ENCODE measurements at places on chromosomes 7 and 10. TPM values are rescaled to one million over a fixed set of nuclear protein-coding genes. Genes with fewer than 3 reads are reported as not detected.

DNA sequence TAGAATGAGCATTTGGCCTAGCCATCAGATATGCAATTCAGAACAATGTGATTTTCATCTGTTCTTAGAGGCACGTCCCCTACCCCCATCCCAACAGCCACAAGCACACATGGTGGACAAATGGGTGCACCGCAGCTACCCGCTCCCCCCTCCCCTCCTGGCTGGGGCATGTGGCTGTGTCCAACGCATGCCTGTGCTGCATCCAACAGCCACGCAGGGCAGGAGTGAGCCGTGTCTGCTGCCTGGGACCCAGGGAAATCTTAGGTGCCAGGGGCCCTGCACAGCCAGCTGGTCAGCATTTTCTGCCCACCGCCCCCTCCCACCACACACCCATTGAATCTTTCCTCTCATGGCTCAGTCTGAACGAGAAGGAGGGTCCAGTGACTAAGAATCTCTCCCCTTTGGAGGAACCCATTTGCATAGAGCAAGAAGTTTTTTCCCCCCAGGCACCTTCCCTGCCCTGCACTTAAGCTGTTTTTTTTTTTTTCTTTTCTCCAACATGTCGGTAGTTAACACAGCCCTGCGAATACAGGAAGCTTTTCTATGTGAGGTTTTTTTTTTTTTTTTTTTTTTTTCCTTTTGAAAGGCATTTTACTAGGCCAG, 138.9 kb downstream of the WDR11 start:
- H3K4me1 ChIP-seq: no peaks in the 10 kb centered on the region
- H3K27me3 ChIP-seq: no peaks in the 10 kb centered on the region
- no peak for DNase-seq

GRCh38 chr7:134900166-134900982, 85.9 kb upstream of the AGBL3 start:
- H3K4me1 ChIP-seq: no peaks in the 10 kb centered on the region
- DNase-seq: no peak
- no peak overlapping the region for H3K4me3 ChIP-seq
- no peaks in the 10 kb centered on the region for H3K27me3 ChIP-seq
- H3K27ac ChIP-seq: peak overlapping the region; percentile 1

- H3K4me3 ChIP-seq: no peak overlapping the region
- H3K36me3 ChIP-seq: no peaks in the 10 kb centered on the region
- no peak overlapping the region for H3K27ac ChIP-seq
- no peak for DNase-seq
- no peaks in the 10 kb centered on the region for H3K27me3 ChIP-seq
These were observed 234.1 kb downstream of the GATA3 start for GRCh38 chr10:8288600-8288999.

DNA sequence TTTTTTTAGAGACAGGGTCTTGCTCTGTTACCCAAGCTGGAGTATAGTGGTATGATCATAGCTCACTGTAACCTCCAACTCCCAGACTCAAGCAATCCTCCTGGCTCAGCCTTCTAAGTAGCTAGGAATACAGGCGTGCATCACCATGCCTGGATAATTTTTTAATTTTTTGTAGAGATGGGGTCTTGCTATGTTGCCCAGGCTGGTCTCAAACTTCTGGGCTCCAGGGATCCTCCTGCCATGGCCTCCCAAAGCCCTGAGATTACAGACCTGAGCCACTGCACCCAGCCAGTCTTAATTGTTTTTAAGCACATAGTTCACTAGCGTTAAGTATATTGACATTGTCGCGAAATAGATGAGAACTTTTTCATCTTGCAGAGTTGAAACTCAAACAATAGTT, 2.0 kb downstream of the SUPV3L1 start:
- H3K4me1 ChIP-seq: peaks cover 33% of the 10 kb centered on the region
- no peak for DNase-seq
- H3K27ac ChIP-seq: no peak overlapping the region
- H3K4me3 ChIP-seq: peak overlapping the region; percentile 92
- no peaks in the 10 kb centered on the region for H3K27me3 ChIP-seq

DNA sequence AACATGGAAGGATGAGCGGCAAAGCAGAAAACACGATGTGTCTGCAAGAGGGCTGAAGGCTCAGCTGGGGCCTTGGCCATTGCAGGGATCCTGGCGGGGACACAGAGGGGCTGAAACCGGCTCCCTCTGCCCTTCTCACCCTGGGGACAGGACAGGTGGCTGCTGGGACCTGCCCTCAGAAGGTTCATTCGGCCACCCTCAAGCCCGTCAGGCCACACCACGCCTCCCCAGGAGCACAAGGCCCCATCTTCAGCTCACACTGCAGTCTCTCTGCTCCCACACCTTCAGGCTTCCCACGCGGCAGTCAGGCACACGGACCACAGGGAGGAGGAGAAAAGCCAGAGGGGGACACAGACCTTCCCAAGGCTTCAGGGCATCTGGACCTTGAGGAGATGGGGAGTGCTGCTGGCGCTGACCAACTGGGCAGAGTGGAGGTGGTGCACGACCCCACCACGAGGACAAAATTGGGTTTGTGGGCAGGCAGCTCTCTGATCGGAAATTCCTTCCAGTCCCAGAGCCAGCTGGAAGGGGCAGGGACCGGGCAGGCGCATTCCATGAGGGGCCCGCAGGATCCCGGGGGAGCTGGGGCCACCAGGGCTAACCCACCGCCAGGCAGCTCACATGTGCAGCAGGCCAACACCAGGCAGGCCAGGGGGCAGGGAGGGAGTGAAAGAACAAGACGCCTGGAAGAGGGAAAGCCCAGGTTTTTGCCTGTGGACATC, 104.0 kb downstream of the MAD1L1 start:
- peaks cover 9% of the 10 kb centered on the region for H3K4me1 ChIP-seq
- no peak for DNase-seq
- H3K27ac ChIP-seq: no peak overlapping the region
- no peaks in the 10 kb centered on the region for H3K36me3 ChIP-seq

GRCh38 chr10:128932071-128932820, 534.8 kb upstream of the MGMT start:
- no peak for DNase-seq
- H3K4me1 ChIP-seq: no peaks in the 10 kb centered on the region
- no peak overlapping the region for H3K4me3 ChIP-seq
- H3K27me3 ChIP-seq: peaks cover 9% of the 10 kb centered on the region

- no peak overlapping the region for H3K27ac ChIP-seq
- no peak overlapping the region for H3K4me3 ChIP-seq
- DNase-seq: no peak
- no peaks in the 10 kb centered on the region for H3K4me1 ChIP-seq
These were observed 190.2 kb upstream of the MYO3A start for GRCh38 chr10:25743832-25744231.

GRCh38 chr10:34959786-34960185, 130.4 kb downstream of the CUL2 start:
- H3K4me1 ChIP-seq: no peaks in the 10 kb centered on the region
- H3K36me3 ChIP-seq: no peaks in the 10 kb centered on the region
- H3K4me3 ChIP-seq: no peak overlapping the region
- H3K27me3 ChIP-seq: no peaks in the 10 kb centered on the region
- DNase-seq: no peak

GRCh38 chr7:101602484-101603241, 26.4 kb downstream of the MYL10 start:
- H3K27me3 ChIP-seq: no peaks in the 10 kb centered on the region
- peak; percentile 53 for DNase-seq
- H3K4me3 ChIP-seq: no peak overlapping the region
- H3K27ac ChIP-seq: no peak overlapping the region

DNA sequence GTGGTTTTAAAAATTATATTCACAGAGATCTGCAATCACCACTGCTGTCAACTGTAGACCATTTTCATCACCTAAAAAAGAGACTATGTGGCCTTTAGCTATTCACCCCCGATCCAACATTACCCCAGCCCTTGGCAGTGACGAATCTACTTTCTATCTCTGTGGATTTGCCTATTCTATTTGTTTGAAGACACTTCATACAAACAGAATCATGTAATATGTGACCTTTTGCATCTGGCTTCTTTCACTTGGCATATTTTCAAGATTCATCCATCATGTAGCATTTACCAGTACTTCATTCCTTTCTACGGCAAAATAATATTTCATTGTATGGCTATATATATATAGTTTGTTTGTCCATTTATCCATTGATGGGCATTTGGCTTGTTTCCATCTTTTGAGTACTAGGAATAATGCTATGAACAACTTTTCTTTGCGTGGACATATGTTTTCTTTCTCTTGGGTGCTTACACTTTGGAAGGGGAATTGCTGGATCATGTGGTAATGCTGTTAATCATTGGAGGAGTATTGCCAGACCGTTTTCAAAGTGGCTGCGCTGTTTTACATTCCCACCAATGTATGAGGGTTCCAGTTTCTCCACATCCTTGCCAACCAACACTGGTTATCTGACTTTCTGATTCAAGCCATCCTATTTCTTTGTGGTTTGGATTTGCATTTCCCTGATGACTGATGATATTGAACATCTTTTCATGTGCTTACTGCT, 22.3 kb downstream of the ADAMTS14 start:
- no peak for DNase-seq
- H3K4me3 ChIP-seq: no peak overlapping the region
- no peak overlapping the region for H3K27ac ChIP-seq

GRCh38 chr10:89160339-89160738, 46.8 kb downstream of the CH25H start:
- H3K4me1 ChIP-seq: no peaks in the 10 kb centered on the region
- no peaks in the 10 kb centered on the region for H3K27me3 ChIP-seq
- no peak overlapping the region for H3K4me3 ChIP-seq
- no peak for DNase-seq
- no peak overlapping the region for H3K27ac ChIP-seq

KNDC1 gene
- 0.04 TPM for total RNA-seq

- no peak overlapping the region for H3K4me3 ChIP-seq
- no peaks in the 10 kb centered on the region for H3K36me3 ChIP-seq
- H3K27me3 ChIP-seq: no peaks in the 10 kb centered on the region
- no peak for DNase-seq
- no peak overlapping the region for H3K27ac ChIP-seq
- no peaks in the 10 kb centered on the region for H3K4me1 ChIP-seq
These were observed 154.7 kb downstream of the COBL start for GRCh38 chr7:51161937-51162336.

AASS gene
- total RNA-seq: 12.0 TPM

GRCh38 chr7:135209225-135209834, 2.0 kb downstream of the WDR91 start:
- DNase-seq: no peak
- no peak overlapping the region for H3K27ac ChIP-seq
- H3K27me3 ChIP-seq: no peaks in the 10 kb centered on the region
- peaks cover 18% of the 10 kb centered on the region for H3K36me3 ChIP-seq

GPR15LG gene
- not detected for total RNA-seq

VWA2 gene
- not detected for total RNA-seq

DNA sequence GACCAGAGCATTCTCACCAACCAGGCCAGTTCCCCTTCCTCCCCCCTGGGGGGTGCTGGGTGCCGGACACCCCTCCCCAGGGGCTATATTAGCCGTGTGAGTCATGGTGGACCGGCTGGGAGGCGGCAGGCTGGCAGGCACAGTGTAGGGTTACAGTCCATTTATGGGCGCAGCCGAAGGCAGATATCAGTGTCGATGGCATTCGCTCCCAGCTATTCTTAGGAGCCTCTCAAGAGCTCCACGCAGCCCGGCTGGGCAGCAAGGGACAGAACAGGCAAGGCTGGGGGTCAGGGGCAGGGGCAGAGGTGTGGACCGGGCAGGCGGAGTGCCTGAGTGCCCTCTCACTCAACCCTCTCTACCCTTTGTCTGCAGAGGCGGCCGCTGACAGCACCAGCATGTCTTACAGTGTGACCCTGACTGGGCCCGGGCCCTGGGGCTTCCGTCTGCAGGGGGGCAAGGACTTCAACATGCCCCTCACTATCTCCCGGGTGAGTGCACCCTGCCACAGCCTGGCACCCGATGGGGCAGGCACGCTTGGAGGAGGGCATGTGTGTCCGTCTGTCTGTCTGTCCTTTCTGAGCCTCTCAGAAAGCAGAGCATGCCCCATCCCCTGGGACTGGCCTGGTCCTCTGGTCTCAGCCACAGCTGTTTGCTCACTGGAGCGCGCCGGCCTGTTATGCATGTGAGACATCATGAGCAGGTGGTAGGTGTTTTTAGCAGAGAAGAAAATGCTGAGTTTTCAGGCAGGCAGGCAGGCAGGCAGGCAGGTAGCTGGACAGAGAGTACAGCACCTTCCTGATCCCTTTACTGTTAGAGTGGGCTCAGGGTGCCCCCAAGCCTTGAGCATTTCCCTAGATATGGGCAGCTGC, at the start of gene LDB3:
LDB3 (plus strand) TSS at position 215 of the 869 bp plus-strand sequence; CDS start at position 396, 181 bp downstream.
- H3K36me3 ChIP-seq: no peaks in the 10 kb centered on the region
- DNase-seq: peak; percentile 91
- H3K27ac ChIP-seq: peak within 1 kb of the TSS; percentile 99
- H3K4me3 ChIP-seq: peak within 1 kb of the TSS; percentile 70

DNA sequence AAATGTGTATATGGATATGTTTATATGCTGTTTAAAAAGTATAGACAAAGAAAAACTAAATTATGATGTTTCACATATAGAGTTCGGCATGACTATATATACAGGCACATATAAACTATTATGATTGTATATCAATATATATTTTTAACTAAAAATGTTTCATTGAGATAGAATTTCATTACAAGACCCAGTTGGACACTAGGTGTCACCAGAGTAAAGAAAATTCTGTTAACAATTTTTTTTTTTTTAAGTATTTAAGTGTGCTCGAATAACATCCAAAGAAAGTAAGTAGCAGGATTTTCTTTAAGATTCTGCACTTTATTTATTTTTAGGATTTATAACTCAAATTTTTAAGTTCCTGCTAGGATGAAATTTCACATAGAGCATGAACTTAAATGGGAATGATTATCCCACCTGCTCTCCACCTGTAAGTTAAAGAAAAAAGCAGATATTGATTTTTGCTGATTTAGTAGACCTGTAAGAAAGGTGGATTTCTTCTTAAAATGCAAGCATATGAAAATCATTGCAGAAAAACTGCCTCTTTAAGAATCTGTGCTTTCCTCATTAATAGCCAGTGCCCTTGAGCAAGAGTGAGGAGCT, 961.5 kb downstream of the PCDH15 start:
- no peaks in the 10 kb centered on the region for H3K4me1 ChIP-seq
- no peak overlapping the region for H3K4me3 ChIP-seq
- H3K27ac ChIP-seq: no peak overlapping the region
- no peaks in the 10 kb centered on the region for H3K27me3 ChIP-seq
- no peaks in the 10 kb centered on the region for H3K36me3 ChIP-seq
- DNase-seq: no peak

IDI2 gene
- 43.7 TPM for total RNA-seq

PAPOLB gene
- total RNA-seq: not detected

GRCh38 chr10:11115337-11115736, 97.7 kb downstream of the CELF2 start:
- no peak for DNase-seq
- no peaks in the 10 kb centered on the region for H3K36me3 ChIP-seq
- no peaks in the 10 kb centered on the region for H3K27me3 ChIP-seq
- H3K27ac ChIP-seq: peak overlapping the region; percentile 35
- peaks cover 16% of the 10 kb centered on the region for H3K4me1 ChIP-seq

Measured in gastrocnemius medialis (tissue), 4 donors.